SK-N-SH treated with all-trans-retinoic acid at 6 μM for 48 hours (cell line): ENCODE measurements at places on chromosomes 1 and 21.
A peak's percentile ranks its signal among the peaks of the same experiment; 100 is the strongest.

DNA sequence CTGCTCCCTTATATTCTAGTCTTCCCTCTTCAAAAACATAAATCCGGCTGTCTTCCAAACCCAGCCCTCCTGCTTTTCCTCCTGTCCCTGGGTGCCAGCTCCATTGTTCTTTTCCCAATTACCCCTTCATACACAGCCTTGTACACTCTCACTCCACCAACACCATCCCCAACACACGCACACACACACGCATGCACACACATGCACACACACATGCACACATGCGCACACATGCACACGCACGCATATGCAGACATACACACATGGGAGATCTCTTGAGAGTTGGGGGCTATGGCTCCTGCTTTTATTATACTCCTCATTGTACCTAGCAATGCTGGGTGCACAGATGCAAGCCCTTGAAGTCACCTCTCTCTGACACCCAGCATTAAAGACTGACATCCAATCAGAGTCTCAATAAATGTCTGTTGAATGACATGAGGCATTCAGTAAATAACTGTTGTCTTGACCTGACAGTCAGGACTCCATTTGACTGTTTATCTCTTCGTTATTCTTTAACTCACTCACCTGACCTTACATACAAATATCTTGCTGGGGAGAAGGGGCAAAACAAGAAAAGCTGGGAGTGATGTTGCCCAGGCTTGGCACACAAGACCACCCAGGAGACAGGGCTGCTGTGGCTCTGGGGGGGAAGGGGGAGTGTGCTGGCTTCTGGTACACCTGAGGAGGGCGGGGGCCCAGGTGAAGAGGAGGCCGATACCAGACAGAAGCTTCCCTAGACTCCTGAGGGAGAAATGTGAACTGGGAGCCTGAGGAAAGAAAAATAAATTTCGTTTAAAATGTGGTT lies 16.0 kb downstream of the ABCA4 start:
- ATAC-seq: no peak

DNA sequence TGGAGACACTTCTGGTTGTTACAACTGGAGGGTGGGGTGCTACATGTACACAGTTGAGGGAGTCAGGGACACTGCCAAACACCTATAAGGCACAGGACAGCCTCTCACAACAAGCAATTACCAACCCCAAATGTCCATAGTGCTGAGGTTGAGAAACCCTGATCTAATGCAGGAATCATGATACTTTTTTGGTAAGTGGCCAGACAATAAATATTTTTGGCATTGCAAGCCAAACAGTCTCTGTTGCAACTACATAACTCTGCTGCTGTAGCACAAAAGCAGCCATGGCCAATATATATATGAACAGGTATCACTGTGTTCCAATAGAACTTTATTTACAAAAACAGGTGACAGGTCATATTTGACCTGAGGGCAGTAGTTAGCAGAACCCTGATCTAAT lies 177.5 kb downstream of the ASTN1 start:
- no peak for ATAC-seq

GRCh38 chr21:43911015-43911934 lies 46.3 kb downstream of the AGPAT3 start:
- no peak for ATAC-seq

DNA sequence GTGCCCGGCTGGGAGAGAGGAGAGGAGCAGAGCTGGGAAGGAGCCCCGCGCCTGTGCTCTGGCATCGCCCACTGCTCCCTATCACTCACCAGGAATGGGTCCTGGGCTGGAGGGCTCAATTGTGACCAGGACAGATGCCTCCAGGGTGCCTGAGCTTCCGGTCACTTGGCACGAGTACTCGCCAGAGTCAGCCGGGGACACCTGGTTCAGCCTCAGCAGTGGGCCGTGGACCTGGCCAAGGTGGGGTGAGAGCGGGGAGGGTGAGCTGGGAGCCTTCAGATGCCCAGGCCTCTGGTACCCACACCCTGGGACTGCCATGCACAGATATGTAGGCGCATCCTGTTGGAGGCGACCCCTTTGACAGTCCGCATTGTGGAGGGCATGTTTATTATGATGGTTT lies 31.1 kb downstream of the LDLRAD2 start:
- no peak for ATAC-seq

DNA sequence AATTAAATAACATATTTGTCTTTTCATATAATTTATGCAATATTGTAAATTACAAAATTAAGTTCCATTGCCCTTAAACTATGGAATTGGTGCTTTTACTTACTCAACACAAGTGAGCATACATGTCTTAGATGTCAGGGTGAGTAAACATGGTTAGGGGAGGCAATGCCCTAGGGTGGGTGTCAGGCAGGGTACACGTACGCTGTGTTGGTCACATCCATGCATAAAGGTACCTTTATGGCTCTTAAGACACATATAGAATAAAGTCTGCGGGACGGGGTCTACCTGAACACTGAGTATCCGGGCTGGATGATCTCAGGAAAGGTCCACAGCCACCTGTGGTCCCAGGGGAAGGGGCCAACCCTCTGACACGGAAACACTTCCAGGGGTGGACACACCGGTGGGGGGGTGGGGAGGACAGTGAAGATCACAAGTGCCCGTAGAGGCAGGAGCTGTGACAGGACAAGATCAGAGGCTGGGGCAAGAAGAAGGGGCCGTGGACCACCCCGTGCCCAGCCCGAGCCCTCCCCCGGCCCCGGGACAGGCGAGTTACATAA lies 720 bp downstream of the LIN9 start:
- peak; percentile 8 for ATAC-seq

DNA sequence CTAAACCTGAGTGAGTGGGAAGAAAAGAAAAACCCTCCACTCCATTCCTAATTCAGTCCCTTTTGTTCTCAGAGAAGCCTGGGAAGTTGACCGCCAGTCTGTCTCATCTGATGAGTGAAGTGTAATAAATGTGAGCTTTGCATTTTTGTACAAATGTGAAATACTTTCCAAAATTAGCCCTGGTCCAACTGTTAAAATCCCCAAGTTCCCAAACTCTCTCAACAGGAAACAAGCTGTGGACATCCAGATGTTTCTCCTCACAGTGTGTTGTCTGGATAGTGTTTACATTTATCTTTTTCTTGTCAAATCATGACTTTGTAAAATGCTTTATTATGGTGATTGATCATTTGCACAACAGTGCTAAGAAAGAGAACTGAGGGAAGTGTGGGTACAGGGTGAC lies 145.1 kb downstream of the TM2D1 start:
- no peak for ATAC-seq

- ATAC-seq: peak; percentile 91
These were observed 221.3 kb downstream of the MRPL39 start for GRCh38 chr21:25385911-25386474.

DNA sequence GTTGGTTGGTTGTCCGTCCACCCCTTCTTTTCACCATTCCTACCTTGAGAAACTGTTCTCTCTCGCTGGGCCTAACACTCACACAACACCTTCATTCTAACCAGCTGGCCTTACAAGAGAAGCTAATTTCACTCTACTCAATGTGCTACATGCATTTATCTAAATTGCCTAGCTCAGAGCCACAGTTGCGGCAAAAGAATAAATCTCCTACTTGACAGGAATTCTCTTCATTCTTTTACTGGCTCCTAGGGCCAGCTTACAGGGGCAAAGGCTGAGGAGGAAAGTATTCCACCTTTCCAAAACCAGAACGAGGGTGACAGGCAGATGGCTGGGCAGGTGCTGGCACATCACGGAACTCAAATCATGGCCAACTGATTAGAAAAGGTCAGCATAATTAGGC lies 6.5 kb downstream of the F3 start:
- no peak for ATAC-seq

GRCh38 chr1:178910023-178910422 lies 39.1 kb upstream of the ANGPTL1 start:
- ATAC-seq: no peak
